ENCODE measurements at places on chromosomes 4 and X.

GRCh38 chr4:109739547-109739946 is 9.7 kb upstream of the PLA2G12A start:
- DNase-seq: no peak

DNA sequence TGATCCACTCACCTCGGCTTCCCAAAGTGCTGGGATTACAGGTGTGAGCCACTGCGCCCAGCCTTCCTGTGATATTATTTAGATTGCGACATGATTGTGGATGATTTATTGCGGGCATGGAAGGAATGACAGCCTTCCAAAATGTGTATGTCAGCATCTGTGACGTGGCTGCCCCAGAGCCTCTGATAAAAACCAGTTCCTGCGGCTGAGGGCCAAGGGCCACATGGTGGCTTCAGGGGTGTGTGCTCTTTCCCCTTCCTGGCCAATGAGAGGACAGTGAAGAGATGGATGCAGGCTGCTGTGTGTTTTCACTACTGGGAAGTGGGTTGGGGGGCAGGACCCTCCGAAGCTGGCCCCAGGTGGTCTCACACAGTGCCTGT is 57.4 kb upstream of the HGFAC start:
- no peak for DNase-seq

- DNase-seq: no peak
Observed at GRCh38 chrX:47218920-47219815, 687 bp downstream of the CDK16 start.

DNA sequence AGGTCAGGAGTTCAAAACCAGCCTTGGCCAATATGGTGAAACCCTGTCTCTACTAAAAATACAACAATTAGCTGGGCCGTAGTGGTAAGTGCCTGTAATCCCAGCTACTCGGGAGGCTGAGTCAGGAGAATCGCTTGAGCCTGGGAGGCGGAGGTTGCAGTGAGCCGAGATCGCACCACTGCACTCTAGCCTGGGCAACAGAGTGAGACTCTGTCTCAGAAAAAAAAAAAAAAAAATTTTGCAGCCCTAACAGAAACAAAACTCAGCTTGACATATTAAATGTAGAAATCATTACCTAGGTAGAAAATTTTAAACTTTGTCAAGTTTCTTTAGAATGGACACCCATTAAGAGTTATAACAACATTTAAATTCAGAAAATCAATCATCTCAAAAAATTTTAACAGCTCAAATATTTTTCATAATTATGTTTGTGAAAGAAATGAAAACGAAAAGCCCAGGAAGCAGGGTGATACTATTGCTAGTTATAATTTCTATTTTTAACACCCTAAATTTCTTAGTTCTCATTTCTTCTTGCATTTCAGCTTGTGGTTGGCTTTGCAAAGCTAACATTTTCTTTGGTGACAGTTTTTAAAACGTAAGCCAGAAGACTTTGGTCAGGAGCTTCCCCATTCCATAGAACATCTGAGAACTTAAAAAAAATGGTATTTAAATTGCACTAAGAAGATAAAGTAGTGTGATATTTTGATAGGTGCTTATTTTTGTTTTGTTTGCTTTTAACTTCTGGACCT is 33.3 kb upstream of the RBBP7 start:
- DNase-seq: no peak

DNA sequence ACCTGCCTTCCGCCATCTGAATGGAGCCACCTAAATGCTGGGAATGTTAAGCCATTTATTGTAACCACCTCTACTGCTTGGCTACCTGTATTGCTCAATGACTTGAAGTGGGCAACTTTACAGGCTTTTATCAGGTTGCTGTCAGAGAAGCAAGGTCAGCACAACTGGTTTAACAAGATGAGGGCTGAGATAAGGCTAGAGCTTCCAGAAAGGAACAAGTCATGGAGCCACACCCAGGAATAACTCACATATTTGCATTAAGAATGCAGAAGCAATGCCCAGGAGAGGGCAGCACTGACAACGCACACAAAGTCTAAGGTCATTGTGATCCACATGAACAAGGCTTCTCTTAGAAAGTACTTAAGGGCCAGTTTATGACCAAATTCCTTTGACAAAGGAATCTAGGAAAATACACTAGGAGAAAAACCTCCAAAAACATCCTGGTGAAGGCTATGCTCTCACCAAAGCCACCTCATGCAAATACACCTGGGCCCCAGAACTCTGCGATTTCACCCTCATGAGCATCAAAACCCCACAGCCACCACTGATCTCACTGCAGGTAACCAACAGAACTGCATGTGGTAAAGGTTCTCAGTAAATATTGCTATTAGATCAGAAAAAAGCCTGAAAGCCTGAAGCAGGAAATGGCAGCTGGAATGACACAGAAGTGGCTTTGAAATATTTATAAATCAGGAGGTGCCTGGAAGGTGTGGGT is 15.0 kb upstream of the STS start:
- no peak for DNase-seq

DNA sequence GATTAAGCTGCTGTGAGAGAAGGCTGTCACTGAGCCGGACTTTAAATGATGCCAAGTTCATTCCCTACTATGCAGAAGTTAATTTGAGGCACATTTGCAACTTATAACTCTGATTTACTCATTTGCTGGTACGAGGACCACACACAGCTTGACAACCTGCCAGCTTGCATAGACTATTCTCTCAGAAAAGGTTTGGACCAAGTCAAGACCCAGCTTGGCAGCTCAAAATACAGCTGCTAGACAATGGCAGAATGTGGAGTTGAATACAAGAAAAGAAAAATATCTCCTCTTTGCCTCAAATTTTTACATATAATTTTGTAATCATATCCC is 338.9 kb downstream of the DHX15 start:
- no peak for DNase-seq

DNA sequence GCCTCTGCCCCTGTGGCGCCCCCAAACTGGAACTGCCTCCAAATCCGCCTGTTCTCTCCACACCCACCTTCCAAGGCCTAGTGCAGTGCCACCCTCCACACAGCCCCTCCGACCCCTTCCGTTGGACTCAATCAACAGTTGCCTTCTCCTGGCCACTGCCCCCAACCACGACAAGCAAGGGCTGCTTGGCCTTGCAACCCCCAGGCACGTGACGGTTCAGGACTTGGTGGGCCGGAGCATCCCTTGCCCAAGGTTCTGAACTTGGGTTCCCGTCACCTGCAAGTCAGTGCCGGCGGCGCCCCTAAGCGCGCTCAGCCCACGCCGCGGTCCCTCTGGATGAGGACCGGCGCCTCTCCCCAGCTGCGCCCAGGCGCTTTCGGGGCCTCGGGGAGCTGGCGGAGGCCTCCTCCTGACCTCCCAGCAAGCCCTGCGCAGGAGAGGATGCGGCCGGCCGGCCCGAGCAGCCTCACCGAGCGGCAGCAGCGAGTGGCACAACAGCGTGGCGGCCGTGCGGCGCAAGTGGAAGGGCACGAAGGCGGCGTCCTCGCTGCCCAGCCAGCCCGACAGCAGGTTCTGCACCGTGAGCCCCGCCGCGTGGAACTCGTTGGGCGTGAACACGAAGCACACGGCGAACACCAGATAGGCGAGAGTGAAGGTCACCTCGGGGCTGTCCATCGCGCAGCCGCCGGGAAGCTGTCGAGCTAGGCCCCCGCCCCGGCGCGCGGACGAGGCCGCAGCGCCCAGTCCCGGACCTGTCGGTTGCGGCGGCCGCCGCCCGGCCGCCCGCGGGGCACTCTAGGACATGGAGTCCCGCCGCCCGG is 750 bp downstream of the TMEM129 start:
- no peak for DNase-seq

DNA sequence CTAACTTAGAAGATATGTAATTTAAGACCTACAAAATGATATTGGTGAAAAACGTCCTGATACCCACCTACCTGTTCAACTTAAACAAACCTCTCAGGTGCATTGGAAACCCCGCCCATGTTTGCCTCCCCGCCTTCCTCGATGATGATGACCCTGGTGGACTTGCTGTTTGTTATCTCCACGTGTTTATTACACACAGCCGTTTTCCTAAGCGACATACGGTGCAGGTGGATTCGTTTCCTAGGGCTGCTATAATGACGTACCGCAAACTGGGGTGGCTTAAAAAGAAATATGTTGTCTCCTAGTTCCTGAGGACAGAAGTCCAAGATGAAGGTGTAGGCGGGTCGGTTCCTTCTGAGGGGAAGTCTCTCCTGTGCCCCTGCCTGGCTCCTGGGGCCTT is 110.7 kb downstream of the GPR143 start:
- no peak for DNase-seq

DNA sequence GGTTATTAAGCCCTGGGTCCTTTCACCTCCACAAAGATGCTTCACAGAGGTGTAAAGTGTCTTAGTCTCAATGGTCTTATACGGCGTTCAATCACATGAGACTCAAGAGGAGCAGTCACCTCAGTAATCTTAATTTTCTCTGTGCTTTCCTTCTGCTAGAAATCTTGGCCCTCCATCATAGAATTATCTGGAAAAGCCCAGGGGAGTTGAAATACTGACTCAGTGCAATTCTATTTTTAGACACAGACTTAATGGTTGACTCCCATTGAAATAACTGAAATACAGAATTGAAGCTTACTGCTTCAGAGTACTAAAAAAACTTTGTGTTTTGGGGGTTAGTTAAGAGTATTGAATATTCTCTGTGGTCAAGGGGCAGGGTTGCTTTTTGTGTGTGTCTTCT is 94.5 kb upstream of the IL15 start:
- no peak for DNase-seq

GRCh38 chrX:23838953-23839352 is 56.0 kb downstream of the SAT1 start:
- no peak for DNase-seq

DNA sequence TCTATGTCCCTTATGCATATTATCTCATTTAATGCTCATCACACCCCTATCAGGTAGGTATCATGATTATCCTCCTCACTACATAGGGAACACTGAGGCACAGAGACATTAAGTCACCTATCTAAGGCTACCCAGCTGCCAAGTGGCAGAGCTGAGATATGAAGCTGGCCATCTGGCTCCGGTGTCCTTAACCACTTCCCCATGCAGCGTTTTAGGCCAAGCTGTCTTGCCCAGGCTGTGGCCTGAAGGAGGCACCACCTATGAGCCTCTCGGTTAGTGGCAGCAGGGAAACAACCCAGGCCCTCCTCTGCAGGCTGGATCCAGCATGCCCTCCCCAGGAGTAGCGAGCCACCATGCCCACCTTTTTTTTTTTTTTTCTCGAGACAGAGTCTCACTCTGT is 16.3 kb downstream of the PJA1 start:
- DNase-seq: no peak

- no peak for DNase-seq
Observed at GRCh38 chr4:41334182-41334581, 77.5 kb downstream of the UCHL1 start.

DNA sequence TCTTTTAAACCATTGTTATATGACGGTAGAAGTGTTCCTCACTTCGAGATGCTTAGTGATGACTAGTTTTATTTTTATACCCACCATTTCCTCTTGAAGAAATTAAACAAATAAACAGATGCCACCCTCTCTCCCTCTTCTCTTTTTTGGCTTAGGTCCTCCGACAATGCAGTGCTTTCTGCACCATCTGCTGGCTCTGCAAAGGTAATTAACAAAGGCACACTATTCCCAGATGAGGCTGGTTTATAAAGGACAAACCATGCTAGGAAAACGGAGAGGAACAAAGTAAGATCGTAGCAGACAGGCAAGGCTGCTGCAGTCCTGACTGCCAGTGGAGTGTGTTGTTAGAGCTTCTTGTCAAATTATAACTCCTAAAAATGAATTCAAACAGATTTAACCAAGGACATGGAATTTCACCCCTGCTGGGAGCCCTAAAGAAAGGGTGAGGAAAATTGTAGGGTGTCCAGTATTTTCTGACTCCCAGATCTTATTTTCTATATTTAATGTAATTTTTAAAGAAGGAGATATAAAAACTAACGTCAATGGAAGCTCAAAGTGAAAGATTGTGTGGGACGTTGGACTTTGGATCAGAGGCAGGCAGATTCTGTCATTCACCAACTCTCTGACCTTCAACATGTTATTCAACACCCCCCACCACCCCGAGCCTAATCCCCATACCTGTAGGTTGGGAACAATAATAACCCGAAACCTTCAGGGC is 142.1 kb downstream of the CPEB2 start:
- no peak for DNase-seq

Data from stimulated activated CD4-positive, alpha-beta T cell treated with anti-CD3 and anti-CD28 coated beads, Interleukin-1b, Interleukin-23, amount 100 ng/mL, for 1 hour (primary cell).